ENCODE measurements at places on chromosomes 5 and 9.
A peak's percentile ranks its signal among the peaks of the same experiment; 100 is the strongest.

DNA sequence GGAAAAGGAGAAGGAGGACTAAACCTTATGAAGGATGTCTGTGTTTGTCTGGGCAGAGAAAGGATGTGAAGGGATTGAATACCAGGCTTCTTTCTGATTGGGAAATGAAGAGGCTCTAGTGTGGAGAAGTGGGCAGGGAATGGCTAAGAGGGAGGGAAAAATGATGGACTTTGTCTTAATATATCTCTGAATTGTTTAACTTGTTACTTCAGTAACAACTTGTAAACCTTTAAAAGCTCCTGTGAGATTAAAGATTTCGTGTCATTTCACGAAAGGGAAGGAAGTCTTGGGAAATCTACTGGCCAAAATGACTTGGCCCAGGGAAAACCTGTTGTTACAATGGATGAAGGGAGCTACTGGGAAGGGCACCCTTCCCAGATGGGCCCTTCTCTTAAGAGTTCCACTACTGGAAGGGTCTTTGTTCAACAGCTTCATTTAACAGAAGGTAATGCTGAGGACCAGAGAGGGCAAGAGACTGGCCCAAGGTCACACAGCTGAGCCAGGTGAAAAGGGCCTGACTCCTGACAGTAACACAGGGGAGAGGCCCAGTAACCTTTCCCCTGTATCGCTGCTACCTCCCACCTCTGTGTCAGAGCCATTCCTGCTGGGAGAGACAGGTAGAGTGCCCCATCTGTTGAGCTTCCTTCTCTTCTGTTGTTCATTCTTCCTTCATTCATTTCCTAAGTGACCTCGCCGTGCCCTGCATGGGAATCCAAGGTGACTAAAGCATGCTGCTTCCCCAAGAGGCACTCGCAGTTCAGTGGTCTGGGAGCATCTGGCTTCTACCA, 5.1 kb upstream of the TCOF1 start:
- DNase-seq = no peak

- DNase-seq = no peak
Measured at GRCh38 chr9:114238891-114239875, 83.7 kb upstream of the ORM1 start.

DNA sequence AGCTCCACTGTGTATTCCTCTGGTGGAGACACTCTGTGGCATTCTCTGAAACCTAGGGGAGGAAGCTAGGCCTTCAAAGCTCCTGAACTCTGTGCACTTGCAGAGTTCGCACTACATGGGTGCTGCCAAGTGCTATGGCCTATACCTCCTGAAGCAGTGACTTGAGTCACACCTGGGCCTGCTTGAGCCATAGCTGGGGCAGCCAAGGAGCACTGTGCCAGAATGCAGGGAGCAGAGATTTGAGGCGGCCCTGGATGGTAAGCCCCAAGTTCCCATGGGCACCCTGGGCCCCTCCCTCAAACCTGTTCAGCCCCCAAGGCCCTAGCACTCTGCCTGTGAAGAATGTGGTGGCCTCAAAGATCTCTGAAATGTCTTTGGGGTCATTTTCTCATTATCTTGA, 212.9 kb downstream of the SPATA31A6 start:
- DNase-seq = no peak

DNA sequence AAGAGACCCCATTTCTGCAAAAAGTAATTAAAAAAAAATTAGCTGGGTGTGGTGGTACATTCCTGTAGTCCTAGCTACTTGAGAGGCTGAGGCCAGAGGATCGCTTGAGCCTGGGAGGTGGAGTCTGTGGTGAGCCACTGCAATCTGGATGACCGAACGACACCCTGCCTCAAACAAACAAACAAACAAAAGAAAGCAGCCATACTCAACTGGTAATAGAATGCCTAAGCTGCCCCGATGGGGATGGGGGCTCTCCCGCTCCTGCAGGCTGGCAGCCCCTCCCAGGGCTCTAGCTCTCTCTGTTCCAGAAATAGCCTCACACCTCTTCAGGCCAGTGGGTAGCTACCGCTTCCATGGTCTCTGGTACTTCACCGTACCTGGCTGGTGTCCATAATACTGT, 241.8 kb downstream of the FANCC start:
- no peak for DNase-seq

GRCh38 chr9:128724744-128725211, 851 bp upstream of the ZDHHC12 start:
- DNase-seq = peak; percentile 58

DNA sequence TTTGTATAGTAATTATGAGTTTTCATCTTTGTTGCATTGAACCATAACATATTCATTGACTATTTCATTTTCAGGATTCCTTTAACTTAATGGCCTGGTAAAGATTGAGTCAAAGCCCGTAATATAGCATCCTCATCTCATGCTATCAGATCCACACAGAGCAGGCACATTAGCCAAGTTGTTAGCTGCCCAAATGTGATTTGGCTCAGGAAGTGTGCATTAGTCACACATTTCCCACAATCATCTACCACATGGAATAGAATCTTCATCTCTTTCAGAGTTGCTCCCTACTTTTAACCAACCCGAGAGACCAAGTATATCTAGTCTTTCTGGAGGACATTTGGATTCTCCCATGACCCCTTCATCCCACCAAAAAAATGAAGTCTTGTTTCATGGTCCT, 481.0 kb upstream of the PTGER4 start:
- no peak for DNase-seq

- DNase-seq = no peak
Measured at GRCh38 chr5:16976625-16977008, 40.5 kb upstream of the MYO10 start.

DNA sequence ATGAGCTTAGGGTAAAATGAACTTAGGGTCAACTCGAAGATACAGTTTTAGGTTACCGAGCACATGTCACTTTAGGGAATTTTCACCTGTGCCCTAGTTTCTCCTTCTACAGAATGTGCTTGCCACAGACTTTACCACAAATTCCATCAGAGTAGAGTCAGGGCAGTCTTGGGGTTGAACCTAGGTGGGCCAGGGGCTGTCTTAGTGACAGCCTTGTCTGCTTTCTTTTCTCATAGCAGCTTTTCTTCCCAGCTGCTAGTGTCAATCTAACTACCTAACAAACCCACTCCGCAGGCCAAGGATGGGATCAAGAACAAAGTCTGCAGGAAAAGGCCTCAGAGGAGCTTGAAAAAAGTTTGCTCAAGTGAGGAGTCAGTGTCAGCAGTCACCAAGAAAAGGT, 458.1 kb upstream of the CDH18 start:
- DNase-seq = no peak

GRCh38 chr5:169367861-169368260, 66.9 kb upstream of the SLIT3 start:
- no peak for DNase-seq

- DNase-seq = no peak
Measured at GRCh38 chr9:126692041-126692758, 78.5 kb downstream of the LMX1B start.

GRCh38 chr5:68086439-68086838, 129.1 kb upstream of the PIK3R1 start:
- DNase-seq = no peak

- no peak for DNase-seq
Measured at GRCh38 chr5:137693951-137694721, 41.8 kb downstream of the KLHL3 start.

GRCh38 chr5:8156706-8157105, 287.8 kb downstream of the MTRR start:
- no peak for DNase-seq

- peak; percentile 32 for DNase-seq
Measured at GRCh38 chr5:17189381-17190036, 27.9 kb upstream of the BASP1 start.

DNA sequence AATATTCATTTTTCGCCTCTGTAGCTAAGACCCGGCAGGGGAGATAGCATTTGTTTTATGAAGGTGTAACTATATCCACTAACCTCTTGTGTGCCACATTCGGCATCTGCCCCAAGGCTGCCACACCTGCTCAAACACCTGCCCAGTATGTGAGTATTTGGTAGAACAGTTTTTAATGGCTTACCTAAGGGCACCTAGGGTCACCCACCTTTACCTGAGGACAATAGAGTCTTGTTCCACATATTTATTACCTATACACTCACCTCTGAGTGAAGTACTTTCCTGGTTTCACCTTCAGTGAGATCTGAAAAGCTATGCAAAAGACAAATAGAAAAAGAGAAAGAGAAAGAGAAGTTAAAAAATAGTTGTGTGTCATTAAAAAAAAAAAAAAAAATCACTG, 68.0 kb upstream of the PIP5K1B start:
- no peak for DNase-seq

DNA sequence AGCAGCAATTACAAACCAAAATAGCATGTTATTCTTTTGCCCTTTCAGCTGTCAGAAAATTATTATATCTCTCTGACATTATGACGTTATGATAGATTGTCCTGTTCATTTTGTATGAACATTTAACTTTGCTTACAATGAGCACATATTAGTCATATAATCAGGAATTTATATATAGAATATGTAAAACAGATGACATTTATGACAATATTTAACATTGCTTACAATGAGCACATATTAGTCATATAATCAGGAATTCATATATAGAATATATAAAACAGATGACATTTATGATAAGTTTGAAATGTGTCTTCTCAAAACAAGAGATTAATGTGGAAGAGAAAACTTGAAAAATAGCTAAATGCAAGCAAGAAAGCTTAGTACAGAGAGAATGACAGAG, 1180.2 kb downstream of the CDH12 start:
- no peak for DNase-seq

GRCh38 chr9:127004946-127005769, 90.6 kb downstream of the RALGPS1 start:
- DNase-seq = peak; percentile 70

DNA sequence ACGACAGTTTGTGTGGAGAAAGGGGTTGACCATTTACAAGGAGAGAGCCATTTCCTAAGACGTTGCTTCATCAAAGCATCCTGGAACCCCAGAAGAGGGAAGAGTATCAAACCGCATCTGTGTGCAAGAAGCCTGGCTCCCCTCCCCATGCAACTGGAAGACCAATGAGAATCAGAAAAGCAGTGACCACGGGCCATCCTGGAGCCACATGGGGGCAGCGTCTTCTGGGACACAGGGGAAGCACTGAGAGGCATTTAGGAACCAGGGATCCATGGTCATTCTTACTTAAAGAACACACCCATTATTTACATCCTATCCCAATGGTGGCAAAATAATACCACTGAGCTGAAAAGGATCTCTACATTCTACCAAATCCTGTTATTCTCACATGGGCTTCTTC, 29.3 kb downstream of the SEMA5A start:
- DNase-seq = no peak

DNA sequence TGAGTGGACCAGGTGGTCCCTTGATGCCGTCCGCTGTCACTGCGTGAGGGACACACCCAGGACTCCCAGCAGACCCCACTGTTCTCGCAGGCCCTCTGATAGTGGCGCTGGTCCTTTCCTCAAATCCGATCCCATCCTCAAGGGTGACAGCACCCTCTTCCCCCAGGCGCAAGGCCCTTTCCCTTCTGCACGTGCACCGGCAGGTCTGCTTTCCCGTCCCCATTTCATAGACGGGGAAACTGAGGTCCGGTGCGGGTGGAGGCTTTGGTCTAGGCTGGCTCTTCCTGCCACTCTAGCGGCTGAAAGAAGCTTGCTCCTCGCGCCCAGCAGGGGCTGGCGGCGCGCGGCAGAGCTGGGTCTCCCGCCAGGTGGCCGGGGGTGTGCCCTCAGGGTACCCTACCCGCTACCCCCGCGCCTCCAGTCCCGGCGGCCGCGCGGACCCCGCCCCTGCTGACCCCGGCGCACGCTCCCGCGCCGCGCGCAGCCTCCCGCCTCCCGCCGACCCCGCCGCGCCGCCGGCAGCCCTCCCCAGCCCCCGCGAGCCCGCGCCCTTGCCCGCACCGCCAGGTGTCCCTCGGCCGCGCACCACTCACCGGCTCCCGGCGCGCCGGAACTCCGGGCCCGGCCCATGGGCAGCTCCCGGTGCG, 453 bp downstream of the RASGEF1C start:
- DNase-seq = no peak

- DNase-seq = no peak
Measured at GRCh38 chr5:111676926-111677415, 80.0 kb downstream of the NREP start.

GRCh38 chr9:136846376-136847087, 2.7 kb upstream of the PHPT1 start:
- peak; percentile 9 for DNase-seq

DNA sequence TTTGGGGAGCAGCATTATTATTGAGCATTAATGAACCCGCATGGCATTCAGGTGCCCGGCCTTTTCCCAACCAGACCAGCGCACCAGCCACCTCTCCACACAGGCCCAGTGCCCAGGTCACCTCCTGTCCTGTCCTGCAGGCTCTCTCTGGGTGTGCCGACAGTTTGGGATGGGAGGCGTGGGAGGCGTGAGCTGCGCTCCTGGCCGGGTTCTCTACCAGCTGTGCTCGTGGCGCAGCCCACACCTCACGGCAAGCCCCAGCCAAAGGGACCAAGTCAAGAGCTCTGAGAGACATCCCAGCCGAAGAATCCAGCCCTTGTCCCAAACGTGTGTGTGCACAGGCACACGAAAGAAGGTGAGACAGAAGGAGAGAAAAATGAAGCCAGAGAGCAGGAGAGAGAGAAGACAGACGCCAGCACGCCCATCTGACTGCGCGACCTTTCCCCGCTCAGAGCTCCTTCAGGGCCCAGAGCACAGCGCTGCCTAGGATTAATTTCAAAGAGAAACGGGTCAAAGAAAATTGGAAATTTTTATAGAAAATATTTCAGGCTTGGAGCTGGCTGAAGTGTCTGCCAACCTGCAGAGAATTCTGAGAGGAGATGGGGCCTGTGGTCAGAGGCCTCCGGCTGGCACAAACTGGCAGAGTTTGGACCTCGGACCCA, 81.7 kb downstream of the ADAMTS2 start:
- no peak for DNase-seq

- DNase-seq = peak; percentile 48
Measured at GRCh38 chr5:37197340-37198050, 51.7 kb downstream of the CPLANE1 start.

DNA sequence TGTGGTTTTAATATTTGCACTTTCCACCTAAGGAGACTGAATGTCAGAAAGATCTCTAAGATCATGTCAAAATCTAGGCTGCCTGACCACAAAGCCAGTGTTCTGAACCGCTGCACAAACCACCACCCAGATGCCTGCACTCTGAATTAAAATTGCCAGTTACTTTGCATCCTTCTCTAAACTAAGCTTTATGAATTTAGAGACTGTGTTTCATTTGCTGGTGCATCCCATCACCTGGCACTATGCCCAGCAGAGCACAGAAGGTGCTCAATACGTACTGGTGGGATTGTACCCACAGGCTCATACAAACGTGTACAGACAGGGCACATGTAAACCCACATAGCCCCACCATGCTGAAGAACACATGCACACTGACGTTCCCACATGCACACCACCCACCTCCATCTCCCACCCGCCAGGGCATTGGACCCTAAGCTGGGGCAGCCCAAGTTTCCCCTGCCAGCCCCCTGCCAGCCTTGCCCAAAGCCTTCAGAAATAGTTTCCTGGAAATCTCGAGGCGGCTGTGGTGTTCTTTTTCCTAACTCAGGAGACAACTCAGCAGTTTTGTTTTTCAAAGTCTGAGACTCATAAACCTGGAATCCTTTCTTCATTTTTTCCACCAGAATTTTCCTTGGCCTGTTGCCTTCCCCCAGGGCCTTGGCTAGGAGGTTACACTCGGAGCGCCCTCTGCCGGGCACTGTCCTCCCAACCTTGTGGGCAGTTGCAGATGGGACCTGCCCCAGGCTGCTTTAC, 9.6 kb upstream of the TRAF1 start:
- DNase-seq = peak; percentile 88

- DNase-seq = no peak
Measured at GRCh38 chr5:26329562-26330189, 708.7 kb downstream of the CDH9 start.
